ENCODE measurements at places on chromosomes 13 and 19. TPM values are rescaled to one million over a fixed set of nuclear protein-coding genes. Genes with fewer than 3 reads are reported as not detected.

Gene SLC10A2
- total RNA-seq: not detected

Gene ZNF266
- 25.3 TPM for total RNA-seq

Gene ZNF541
- 0.10 TPM for total RNA-seq

Gene ICAM5
- total RNA-seq: 0.29 TPM

Gene GIPR
- 7.0 TPM for total RNA-seq

Gene APOC1
- not detected for total RNA-seq

Gene NMRK2
- not detected for total RNA-seq

Gene SAMD4B
- 44.5 TPM for total RNA-seq

Gene CCDC9
- total RNA-seq: 30.0 TPM

Gene MUC16
- under 0.01 TPM for total RNA-seq

Gene KLK4
- total RNA-seq: not detected
